CD4-positive, CD25-positive, alpha-beta regulatory T cell (primary cell): ENCODE measurements at places on chromosomes 3 and 15. TPM values are rescaled to one million over a fixed set of nuclear protein-coding genes. Genes with fewer than 3 reads are reported as not detected.
A peak's percentile ranks its signal among the peaks of the same experiment; 100 is the strongest.

The SLC24A5 gene
- total RNA-seq, result not detected

The NPAP1 gene
- total RNA-seq, result not detected

The CSK gene
- 257 TPM for total RNA-seq

DNA sequence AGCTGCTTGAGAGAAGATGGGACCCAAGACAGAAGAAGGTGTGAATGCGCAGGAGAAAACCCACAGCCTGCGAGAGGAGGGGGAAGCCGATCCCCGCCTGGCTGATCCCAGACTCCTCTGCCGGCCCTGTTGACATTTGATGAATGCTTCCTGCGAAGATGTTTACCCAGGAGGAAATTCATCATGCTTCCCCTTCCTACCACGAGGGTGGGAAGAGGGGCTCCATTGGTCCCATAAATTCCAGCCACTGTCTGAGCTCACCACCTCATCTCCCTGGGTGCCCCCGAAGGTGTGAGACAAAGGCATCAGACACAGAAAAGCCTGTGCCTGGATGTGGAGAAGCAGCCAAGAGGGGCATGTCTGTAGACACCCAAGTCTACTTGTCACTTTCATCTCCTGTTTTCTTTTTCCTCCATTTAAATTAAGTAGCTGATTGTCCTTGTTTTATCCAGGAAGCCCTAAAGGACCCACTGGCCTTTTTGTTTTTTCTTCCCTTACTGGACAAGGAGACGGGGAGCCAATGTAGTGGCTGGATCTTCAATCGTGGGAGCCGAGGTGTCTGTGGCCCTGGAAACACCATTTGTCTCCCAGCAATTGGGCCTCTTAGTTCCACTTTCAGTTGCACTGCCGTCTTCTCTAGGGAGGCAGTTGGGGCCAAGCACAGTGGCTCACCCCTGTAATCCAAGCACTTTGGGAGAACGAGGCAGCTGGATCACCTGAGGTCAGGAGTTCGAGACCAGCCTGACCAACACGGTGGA is 95.3 kb upstream of the HES1 start:
- H3K27ac ChIP-seq, result no peak overlapping the region
- H3K4me1 ChIP-seq, result no peaks in the 10 kb centered on the region
- no peaks in the 10 kb centered on the region for H3K36me3 ChIP-seq
- H3K27me3 ChIP-seq, result no peaks in the 10 kb centered on the region
- no peak overlapping the region for H3K4me3 ChIP-seq

The ZNF662 gene
- 1.3 TPM for total RNA-seq

The SLC22A13 gene
- 0.76 TPM for total RNA-seq

DNA sequence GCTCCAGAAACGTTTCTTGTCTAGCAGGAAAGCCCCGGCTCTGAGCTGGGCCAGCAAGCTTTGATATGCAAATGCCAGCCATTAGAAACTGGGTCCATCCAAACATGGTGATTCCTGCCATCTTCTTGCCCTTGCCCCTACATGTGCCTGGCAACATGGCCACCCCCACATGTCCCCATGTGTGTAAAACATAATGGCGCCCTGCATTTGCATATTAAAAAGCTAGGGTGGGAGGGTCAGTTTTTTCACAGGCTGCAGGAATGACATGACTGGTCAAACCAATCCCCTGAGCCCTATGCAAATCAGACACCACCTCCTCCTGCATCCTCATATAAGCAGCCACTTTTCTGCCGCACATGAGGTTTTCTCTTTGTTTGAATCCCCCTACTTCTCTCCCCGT is 21.2 kb downstream of the GPR156 start:
- no peak overlapping the region for H3K4me3 ChIP-seq
- no peaks in the 10 kb centered on the region for H3K4me1 ChIP-seq
- no peak for DNase-seq
- no peak overlapping the region for H3K27ac ChIP-seq
- no peaks in the 10 kb centered on the region for H3K36me3 ChIP-seq

DNA sequence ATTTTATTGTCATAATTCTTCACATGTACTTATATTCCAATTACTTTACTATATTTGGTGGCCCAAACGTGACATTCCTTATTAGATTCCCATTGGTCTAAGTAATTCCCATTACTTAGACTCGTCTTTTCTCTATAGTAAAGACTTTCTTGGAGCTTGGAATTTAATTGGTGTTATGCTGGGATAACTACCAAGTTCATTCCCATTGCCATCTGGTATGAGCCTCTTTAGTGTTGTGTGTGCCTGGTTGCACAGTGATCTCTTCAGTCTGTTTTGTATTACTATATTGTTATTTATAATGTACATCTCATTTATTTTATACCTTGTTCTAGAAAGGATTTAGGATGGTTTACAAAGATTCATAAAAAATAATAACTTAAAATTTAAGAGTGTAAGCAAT is 27.8 kb downstream of the TMEM108 start:
- no peaks in the 10 kb centered on the region for H3K36me3 ChIP-seq
- H3K27me3 ChIP-seq, result peaks cover 1% of the 10 kb centered on the region
- no peak for DNase-seq
- no peak overlapping the region for H3K4me3 ChIP-seq
- H3K4me1 ChIP-seq, result no peaks in the 10 kb centered on the region

The HOMER2 gene
- 3.4 TPM for total RNA-seq

- no peak overlapping the region for H3K27ac ChIP-seq
- no peaks in the 10 kb centered on the region for H3K4me1 ChIP-seq
- no peaks in the 10 kb centered on the region for H3K36me3 ChIP-seq
- no peak overlapping the region for H3K4me3 ChIP-seq
- no peaks in the 10 kb centered on the region for H3K27me3 ChIP-seq
- no peak for DNase-seq
These were observed 88.1 kb upstream of the THRB start for GRCh38 chr3:24582431-24583403.

- H3K4me3 ChIP-seq, result no peak overlapping the region
- H3K27ac ChIP-seq, result no peak overlapping the region
- H3K27me3 ChIP-seq, result no peaks in the 10 kb centered on the region
These were observed 235.1 kb downstream of the MYRIP start for GRCh38 chr3:40044487-40044886.

- H3K27me3 ChIP-seq, result no peaks in the 10 kb centered on the region
- no peak for DNase-seq
- H3K4me3 ChIP-seq, result no peak overlapping the region
- H3K36me3 ChIP-seq, result no peaks in the 10 kb centered on the region
- no peaks in the 10 kb centered on the region for H3K4me1 ChIP-seq
These were observed 532.8 kb downstream of the PLOD2 start for GRCh38 chr3:145628211-145628610.

GRCh38 chr15:37002041-37002672 is 98.2 kb downstream of the MEIS2 start:
- H3K27me3 ChIP-seq, result no peaks in the 10 kb centered on the region
- H3K4me3 ChIP-seq, result no peak overlapping the region
- no peaks in the 10 kb centered on the region for H3K36me3 ChIP-seq
- DNase-seq, result no peak

- H3K36me3 ChIP-seq, result no peaks in the 10 kb centered on the region
- no peak overlapping the region for H3K4me3 ChIP-seq
- no peaks in the 10 kb centered on the region for H3K27me3 ChIP-seq
- H3K27ac ChIP-seq, result no peak overlapping the region
- no peak for DNase-seq
These were observed 121.6 kb downstream of the SUCNR1 start for GRCh38 chr3:151995091-151995490.

The CISH gene
- total RNA-seq, result 23.4 TPM

DNA sequence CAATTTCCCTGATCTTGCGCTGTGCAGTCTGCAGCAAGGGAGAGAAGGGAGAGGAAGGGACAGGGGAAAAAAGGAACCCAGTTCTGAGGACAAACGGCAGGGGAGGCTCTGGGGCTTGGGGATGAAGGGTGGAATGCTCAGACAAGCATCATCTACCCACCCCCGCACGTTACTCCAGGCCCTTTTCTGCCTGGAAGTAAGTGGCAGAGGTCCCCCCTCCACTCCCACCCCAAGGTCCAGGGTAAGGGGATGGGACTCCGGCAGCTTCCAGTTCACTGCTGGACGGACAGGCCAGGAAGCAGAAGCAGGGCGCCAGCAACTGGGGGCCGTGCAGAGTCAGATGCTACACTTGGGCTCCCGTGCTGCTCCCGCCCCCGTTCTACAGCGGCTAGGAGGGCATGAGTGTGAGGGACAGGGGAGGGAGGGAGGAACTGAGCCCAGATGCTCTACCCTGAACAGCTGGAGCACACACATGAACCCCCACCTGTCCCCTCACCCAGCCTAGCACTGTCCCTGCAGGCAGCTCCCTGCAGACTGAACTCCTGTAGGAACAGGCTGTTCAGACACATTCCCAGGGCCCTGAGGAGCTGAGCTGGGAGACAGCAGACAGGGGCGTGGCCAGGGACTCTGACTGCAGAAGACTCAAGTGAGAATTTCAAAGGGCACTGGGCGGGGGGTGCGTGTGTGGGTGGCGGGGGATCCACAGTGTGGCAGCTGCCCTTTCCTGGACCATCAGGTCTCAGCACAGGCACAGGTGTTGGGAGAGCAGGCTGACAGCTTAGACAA is 59.7 kb downstream of the SENP2 start:
- no peak overlapping the region for H3K27ac ChIP-seq
- H3K27me3 ChIP-seq, result no peaks in the 10 kb centered on the region
- H3K36me3 ChIP-seq, result no peaks in the 10 kb centered on the region
- H3K4me3 ChIP-seq, result no peak overlapping the region
- DNase-seq, result no peak
- no peaks in the 10 kb centered on the region for H3K4me1 ChIP-seq

DNA sequence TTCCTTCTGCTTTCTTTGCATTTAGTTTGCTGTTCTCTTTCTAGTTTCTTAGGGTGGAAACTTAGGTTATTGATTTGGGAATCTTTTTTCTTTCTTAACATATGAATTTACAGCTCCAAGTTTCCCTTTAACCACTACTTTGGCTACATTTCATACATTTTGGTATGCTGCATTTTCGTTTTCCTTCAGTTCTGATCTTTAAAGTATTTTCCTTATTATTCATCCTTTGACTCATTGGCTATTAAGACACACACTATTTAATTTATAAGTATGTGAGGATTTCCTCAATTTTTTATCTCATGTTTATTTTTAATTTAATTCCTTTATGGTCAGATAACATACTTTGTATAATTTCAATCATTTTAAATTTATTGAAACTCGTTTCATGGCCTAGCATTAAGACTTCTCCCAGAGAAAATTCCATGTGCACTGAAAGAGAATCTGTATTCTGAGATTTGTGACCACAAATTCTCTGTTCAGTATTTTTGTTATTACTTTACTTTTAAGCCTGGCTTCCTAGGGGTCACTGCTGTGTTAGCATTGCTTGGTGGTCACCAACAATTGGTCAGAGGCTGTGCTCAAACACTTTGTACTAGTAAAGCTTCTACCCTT is 87.7 kb downstream of the CFAP20DC start:
- no peak overlapping the region for H3K27ac ChIP-seq
- no peaks in the 10 kb centered on the region for H3K4me1 ChIP-seq
- DNase-seq, result no peak
- H3K4me3 ChIP-seq, result no peak overlapping the region
- H3K36me3 ChIP-seq, result no peaks in the 10 kb centered on the region

The UBA7 gene
- 201 TPM for total RNA-seq

DNA sequence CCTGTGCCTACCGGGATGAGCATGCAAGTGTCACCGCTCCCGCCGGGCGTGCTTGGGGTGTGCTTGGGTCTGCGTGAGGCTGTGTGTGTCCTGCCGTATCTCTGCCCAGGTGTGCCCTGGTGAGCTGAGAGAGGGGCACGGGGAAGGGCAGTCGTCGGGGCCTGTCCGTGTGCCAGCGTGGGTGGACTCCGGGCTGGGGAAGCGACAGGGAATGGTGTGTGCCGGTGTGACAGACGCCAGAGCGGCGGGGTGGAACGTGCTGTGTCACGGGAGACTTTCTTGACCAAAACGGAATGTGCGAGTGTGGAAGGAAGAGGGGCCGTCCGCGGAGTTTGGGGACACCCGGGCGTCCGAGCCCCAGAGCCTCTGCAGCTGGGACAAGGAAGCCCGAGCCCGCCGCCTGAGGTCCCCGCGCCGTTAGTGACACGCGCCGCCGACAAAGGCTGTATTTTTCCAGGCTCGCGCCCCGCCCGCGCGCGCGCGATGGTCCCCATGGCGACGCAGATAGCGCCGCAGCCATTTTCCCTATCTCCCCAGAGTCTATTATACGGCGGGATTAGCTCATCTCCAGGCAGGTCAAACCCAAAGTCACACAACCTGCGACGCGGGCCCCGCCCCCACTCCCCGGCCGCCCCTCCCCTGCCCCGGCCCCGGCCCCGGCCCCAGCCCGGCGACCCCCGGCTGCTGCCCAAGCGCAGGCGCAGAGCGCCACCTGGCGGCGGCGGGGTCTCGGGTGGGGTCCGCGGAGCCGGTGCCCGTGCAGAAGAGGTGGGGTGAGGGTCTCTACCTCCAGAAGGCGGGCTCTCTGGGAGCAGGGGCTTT is 4.5 kb upstream of the GATA2 start:
- no peak overlapping the region for H3K4me3 ChIP-seq
- peaks cover 11% of the 10 kb centered on the region for H3K4me1 ChIP-seq

- H3K27me3 ChIP-seq, result no peaks in the 10 kb centered on the region
- DNase-seq, result no peak
- H3K4me3 ChIP-seq, result no peak overlapping the region
- peak overlapping the region; percentile 55 for H3K27ac ChIP-seq
- H3K36me3 ChIP-seq, result peaks cover 74% of the 10 kb centered on the region
- H3K4me1 ChIP-seq, result peaks cover 56% of the 10 kb centered on the region
These were observed 178.8 kb downstream of the MBNL1 start for GRCh38 chr3:152447511-152447910.

DNA sequence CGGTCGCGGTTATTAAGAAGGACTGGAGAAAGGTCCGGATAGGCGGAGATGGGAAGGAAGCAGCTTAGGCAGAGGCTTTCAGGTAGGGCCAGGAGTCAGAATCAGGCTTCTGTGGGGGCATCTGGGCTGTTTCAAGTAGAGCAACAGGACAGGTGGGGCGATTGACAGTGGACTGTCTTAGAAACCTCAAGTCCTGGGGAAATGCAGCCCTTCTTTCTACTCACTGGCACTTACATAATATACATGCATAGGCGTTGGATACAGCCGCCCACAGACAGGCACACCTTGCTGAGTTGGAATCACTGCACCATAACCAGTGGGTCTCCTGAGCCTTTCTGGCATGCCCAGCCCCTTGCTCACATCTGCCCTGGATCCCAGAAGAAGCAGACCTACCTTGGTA is 730 bp downstream of the MYD88 start:
- H3K4me1 ChIP-seq, result peaks cover 51% of the 10 kb centered on the region
- H3K4me3 ChIP-seq, result peak overlapping the region; percentile 78
- peak overlapping the region; percentile 85 for H3K27ac ChIP-seq
- H3K36me3 ChIP-seq, result peaks cover 20% of the 10 kb centered on the region
- DNase-seq, result no peak

The CKMT1B gene
- not detected for total RNA-seq

The DNASE1L3 gene
- total RNA-seq, result not detected

GRCh38 chr3:183854318-183855035 is 29.1 kb upstream of the MAP6D1 start:
- H3K36me3 ChIP-seq, result peaks cover 35% of the 10 kb centered on the region
- DNase-seq, result no peak
- H3K4me3 ChIP-seq, result no peak overlapping the region
- no peaks in the 10 kb centered on the region for H3K4me1 ChIP-seq

The CHRNA3 gene
- not detected for total RNA-seq

- DNase-seq, result no peak
- no peaks in the 10 kb centered on the region for H3K36me3 ChIP-seq
- no peak overlapping the region for H3K4me3 ChIP-seq
- H3K4me1 ChIP-seq, result no peaks in the 10 kb centered on the region
These were observed 232.4 kb upstream of the WNT5A start for GRCh38 chr3:55719508-55719907.
